ENCODE measurements at places on chromosomes 13 and 19.

DNA sequence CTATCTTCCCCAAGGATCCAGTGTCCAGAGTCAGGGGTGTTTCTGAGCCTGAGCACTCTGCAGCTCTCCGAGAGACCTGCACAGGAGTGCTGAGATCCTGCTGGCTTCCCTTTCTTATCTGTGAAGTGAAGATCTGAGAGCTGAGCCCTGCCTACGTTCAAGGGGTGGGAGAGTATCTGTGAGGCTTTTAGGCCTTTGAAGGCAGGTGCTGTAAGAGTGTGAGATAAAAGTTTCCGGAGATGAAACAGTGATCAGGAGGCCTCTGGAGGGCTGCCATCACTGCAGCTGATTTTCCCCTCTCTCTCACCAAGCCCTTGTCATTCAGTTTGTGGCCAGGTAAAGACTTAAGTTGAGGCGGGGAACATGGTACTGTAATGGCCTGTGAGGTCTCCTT is 83.1 kb downstream of the AKAP11 start:
- no peak for DNase-seq

DNA sequence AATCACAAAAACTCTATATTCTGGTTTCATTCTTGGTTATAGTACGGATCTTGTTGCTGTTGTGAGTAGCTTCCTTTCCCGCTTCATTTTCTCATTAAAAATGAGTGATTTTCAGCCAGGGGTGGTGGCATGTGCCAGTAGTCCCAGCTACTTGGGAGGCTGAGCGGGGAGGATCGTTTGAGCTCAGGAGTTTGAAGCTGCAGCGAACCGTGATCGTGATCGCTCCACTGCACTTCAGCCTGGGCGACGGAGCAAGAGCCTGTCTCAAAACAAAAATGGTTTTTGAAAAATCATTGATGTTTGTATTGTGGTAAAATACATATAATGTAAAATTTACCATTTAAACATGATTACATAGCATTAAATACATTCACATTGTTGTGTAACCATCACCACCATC is 71.6 kb upstream of the TM9SF2 start:
- DNase-seq = no peak

- no peak for DNase-seq
Measured at GRCh38 chr13:51557875-51558612, 26.2 kb upstream of the WDFY2 start.

- no peak for DNase-seq
Measured at GRCh38 chr13:26756961-26757360, 3.6 kb downstream of the GPR12 start.

GRCh38 chr13:53501387-53501786 is 472.8 kb downstream of the OLFM4 start:
- no peak for DNase-seq

DNA sequence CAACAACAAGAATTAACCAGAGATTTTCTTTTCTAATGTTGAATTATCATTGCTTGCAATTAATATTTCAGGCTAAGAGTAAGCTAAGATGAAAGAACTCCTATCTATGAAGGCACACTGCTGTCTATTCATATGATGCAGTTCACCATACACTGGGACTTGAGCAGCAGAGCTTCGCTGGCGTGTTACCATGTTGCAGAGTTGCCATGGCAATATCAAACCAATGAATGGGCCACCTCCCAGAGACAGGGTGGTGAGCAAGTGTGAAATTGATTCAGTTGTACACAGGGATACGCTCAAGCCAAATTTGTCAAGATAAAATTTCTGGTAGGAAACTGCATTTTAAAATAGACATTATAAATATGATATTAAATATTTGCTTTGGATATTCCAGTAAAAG is 69.3 kb upstream of the MYO16 start:
- no peak for DNase-seq

GRCh38 chr19:44692379-44692721 is 6.6 kb upstream of the CEACAM16 start:
- no peak for DNase-seq

DNA sequence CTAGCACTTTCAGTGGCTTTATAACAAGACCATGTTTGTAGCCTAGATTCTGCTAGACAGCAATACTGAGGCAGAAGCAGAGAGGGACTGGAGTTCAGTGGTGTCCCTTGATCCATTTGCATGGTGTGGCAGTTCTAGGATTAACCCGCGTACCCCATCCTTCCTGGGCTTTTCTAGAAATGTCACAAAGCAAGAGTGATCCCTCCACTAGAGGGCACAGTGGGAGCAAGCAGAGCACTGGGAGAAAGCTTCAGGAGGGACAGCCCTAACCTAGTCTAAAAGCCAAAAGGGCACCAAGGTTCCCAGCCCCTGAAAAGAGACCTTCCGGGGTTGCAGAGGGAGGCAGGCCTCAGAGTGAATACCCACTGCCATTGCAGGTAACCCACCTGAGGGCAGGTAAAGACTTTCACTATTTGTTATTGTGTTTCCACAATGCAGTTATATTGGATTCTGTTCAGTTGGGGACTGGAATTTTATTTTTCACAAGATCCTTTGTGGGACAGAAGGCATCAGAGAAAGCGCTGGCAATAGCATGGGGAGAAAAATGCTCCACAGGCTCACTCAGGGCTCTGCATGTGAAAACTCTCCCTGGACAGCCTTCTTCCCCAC is 170.6 kb downstream of the FLT1 start:
- DNase-seq = peak; percentile 41

DNA sequence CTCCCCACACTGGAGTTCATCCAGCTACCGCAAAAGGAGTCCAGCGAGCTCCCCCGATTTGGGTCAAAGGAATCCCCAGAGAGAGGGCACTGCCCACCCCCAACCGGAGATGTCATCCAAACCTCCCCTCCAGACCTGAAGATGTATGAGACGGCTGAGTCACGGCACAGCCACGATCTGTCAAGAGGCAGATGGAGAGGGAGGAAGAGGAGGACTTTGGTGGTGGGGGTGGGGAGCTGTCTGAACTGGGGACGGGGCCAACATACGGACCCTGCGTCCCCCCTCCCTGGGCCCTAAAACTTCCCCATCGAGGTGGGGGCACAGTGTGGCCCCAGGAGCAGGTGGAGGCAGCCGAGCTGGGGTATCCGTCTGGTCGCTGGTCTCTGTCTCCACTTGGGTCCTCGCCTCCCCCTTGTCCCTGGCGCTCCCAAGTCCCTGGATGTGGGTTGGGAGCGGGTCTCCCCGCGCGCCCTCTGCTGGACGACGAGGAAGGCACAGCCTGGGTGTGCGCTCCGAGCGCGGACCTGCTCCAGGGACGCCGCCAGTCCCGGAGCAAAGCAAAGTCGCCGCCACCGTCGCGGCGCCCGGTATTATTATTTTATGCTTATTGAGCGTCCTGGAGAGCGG is 3.8 kb downstream of the PDE4A start:
- DNase-seq = peak; percentile 21

DNA sequence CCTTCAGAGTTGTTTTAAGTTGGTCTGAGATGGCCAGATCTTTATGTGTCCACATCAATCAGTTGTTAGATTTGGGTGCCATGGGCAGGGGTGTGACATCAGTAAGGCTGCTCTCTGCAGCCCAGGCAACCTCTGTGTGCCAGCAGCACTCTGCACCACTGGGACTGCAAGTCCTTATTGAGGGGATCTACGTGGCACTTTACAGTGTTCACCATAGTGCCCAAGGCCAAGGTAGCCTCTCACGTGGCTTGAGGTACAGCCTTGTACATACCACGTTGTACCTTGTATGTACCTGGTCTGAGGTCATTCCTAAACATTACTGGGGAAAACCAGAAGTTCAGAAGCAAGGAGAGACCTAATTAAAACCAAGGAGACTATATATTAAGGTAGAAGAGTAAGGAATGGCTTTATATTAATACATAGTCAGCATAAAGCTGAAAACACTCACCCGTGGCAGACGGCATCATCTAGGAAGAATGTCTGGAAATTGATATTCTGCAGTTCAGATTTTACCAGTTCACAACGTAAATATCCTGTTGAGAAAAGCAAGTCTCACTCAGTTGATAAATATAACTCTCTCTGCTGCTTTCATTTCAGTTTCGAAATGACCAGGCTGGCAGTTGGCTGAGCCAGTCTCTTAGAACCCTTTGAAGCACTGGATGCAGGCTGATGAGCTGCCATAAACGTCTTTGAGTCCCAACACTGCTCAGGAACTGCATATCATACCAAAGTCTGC is 128.8 kb downstream of the ZDHHC20 start:
- DNase-seq = no peak

- no peak for DNase-seq
Measured at GRCh38 chr13:102648046-102648445, 46.8 kb downstream of the METTL21C start.

DNA sequence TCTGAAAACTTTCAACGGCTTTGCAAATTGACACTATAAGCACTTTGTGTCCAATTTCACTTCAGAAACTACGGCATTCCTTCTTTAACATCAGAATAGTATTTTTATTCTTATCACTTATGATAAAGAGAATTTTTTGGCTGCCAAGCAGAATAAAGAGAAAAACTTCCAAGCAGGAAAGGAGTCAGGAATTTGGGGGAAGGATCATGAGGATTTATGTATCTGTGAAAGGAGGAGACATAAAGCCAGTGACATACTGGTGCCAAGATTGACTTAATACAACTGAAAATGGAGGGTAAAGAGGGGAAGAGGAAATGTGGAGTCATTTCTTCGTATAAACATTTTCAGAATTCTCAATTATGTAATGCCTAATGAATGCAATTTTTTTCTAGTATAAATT is 94.7 kb downstream of the RBM26 start:
- DNase-seq = no peak

GRCh38 chr19:28061111-28061510 is 1151.8 kb downstream of the UQCRFS1 start:
- no peak for DNase-seq

DNA sequence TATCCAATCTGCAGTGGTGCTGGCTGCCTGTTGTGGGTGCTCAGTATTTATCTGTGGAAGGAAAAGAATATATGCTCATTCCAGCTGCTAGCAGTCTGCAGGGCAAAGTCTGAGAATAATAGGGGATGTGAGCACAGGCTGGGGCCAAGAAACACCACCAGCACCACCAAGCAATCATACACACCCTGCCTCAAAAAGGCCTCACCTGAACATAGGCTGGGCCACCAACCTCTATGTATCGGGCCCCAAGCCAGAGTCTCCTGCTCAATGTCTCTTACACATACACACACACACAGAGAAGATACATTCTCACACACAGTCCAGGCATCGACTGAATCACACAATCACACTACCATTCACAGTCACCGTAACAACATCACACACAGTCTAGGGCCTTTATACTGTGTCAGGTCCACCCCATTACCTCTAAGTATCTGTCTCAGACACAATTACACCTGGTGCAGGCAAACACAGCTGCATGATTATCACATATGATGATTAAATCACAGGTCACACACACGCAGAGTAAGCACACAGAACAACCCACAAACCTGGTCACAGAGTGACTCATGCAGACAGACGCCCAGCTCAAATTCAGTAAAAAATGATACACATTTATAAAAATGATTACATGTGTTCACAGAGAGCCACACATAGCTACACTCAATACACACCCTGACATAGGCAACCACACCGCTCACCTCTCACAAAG is 1.3 kb upstream of the ZSCAN22 start:
- DNase-seq = no peak

GRCh38 chr13:53220038-53220437 is 191.4 kb downstream of the OLFM4 start:
- no peak for DNase-seq

DNA sequence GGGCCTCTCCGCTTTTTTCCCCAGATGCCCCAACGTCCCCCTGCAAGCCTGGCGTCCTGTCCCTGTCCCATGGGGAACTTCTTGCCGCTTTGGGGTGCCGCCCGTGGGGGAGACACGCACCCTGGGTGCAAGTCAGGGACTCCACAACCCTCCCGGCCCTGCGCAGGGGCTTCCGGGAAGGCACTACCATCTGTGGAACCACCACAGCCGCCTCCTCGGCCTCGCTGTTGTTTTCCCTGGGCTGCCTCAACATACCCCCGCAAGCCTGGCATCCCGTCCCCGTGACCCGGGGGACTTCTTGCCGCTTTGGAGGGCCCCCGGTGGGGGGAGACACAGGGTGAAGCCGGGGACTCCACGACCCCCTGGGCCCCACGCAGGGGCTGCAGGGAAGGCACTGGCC is 238.4 kb downstream of the TUBA3C start:
- no peak for DNase-seq

DNA sequence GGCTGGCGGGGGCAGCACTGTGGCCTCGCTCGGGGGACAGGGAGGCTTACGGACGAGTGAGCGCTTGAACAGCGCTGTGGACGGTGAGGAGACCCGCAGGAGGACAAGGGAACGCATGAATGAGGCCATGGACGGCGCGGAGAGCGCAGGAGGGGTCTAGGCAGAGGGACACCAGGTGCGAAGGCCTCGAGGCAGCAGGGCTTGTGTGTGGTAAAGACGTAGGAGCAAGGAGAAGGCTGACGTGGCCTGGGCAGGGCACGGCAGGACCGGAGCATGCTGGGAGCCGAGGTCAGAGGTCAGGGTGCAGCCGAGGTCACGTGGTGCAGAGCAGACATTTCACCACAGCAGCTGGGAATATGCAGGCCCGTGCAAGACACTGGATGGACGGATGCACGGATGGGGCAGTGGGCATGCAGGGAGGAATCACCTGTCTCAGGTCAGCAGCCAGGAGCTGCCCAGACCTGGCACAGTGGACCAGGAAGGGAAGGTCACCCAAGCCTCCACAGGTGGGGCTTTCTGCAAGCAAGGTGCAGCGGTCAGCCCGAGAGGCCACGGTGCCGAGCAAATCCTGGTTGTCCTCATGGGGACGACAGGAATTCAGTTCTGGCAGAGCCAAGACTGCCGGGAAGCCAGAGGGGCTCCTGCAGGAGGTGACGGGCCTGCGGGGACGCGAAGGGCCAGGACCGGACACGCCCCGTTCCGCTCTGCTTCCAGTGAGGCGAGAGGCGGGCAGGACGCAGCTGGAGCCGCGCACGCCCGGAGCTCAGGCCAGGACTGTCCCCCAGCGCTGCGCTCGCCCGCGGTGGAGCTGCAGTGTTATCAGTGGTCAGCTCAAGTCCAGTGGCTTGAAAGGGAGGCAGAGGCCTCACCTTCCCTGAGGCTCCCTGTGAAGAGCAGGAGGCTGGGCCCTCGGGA is 72.2 kb downstream of the RASA3 start:
- no peak for DNase-seq

- no peak for DNase-seq
Measured at GRCh38 chr19:35375505-35376307, 4.8 kb downstream of the GPR42 start.

- no peak for DNase-seq
Measured at GRCh38 chr19:47005873-47006272, 13.8 kb upstream of the NPAS1 start.

DNA sequence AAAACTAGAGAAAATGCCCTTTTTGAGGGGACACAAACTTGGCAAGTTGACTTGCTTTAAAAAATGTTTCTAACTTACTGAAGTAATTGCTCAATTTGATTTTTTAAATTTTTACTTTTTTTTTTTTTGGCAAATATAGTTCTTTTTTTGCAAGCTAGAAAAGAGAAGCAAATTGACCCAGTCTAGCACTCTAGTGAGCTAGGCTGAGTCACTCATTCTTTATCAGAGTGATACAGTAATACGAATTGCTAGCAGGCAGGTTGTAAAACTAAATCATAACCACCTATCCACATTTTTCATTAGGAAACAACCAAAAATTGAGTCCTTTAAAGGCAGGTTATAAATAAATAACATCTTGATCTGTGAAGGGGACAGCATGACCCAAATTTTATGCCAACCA is 51.9 kb upstream of the C1QTNF9 start:
- DNase-seq = no peak

Measured in NCI-H1694 treated with DMSO at 0.1 percent for 48 hours (cell line).